Right kidney (tissue), 9 donors: ENCODE measurements at places on chromosomes 5 and 9.

- no peak for DNase-seq
Observed at GRCh38 chr5:180209137-180209581, at the start of gene RASGEF1C. Gene RASGEF1C (minus strand): TSS chr5:180209211. CDS start chr5:180138052, 71,159 bp downstream.

GRCh38 chr5:129591508-129592160, 131.5 kb downstream of the ADAMTS19 start:
- DNase-seq, result no peak

- no peak for DNase-seq
Observed at GRCh38 chr5:96473155-96473554, 40.1 kb upstream of the PCSK1 start.

DNA sequence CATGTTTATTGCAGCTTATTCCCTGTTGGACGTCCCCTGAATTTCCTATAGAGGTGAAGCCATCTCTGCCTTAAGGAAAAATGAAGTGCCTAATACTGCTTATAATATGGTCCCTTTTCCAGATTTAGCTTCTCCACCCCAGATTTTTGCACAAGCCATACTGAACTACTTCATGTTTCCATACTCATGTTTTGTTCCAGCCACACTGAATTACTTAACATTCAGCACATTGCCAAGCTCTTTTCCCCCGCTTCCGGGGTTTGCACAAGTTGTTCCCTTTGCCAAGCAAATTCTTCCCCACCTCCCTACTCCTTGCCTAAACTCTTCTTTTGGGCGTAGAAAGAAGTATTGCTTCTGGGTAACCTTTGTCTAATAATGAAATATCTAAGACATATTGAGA, 1.7 kb upstream of the CNTRL start:
- no peak for DNase-seq

DNA sequence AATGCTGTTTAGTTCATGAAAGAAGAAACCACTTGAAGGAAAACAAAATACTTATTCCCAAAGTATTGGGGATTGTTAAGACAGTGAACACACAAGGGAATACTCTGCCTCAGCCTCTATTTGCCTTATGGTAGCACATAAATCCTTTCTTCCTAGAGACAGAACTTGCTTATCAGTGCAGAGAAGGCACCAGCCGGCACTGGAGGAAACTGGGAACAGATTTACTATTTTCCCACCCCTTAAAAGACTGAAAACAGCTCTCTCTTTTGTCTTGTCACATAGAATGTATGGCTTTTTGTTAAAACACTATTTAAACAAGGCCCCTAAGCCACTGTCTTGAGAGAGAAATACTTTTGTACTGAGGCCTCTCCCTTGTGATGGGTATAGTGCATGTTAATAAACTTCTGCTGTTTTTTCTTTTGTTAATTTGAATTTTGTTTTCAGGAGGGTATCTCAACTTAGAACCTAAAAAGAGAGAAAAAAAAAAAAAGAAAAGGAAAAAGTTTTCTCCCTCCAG, 40.7 kb upstream of the EDIL3 start:
- DNase-seq, result no peak

DNA sequence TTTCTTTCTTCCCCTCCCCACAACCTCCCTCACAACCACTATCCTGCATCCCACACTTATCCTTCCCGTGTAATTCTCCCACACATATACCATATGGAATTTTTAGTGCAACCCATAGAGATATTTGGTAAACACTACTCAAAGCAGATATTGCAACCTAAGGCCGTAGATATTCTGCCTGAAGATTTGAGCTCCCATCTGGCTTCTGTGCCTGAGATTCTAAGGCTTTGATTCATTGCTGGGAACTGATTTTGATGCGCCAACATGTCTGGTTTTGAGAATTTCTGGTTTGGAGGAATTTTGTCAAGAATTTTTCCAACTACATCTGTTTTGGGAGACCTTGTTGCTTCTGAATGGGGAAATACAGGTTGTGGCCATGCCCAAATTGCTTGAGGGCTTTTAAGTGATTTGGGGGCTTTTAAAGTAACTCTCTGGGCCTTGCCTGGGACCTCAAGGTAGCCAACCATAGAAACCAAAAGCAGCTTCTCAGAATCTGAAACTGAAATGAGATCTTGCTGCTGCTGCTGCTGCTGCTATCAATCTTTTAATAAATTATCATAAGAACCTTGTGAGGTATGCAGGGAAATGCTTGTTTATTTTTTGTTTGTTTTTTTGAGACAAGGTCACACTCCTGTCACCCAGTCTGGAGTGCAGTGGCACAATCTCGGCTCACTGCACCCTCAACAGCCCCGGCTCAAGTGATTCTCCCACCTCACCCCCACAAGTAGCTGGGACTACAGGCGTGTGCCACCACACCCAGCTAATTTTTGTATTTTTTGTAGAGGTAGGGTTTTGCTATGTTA, 36.2 kb downstream of the PLAC8L1 start:
- DNase-seq, result no peak

GRCh38 chr5:22651355-22651754, 201.8 kb downstream of the CDH12 start:
- DNase-seq, result no peak

DNA sequence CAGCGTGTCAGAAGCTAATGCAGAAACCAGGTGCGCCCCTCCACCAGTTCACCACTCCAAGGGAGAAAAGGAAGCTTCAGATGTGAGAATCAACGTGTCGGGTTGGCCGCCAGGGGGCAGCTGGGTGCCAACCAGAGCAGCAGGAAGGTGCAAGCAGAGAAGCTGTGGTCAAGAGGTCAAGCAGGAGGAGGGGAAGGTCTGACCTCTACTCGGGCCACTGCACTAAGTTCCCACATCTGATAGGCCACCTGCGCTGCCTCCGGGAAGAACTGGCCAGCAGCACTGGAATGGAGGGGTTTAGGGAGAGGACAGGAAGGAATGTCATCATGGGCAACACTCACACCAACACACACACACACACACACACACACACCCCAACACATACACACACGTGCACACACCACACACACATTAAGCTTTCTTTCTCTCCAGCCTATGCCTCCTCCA, 31.4 kb downstream of the ANXA6 start:
- peak; percentile 65 for DNase-seq

DNA sequence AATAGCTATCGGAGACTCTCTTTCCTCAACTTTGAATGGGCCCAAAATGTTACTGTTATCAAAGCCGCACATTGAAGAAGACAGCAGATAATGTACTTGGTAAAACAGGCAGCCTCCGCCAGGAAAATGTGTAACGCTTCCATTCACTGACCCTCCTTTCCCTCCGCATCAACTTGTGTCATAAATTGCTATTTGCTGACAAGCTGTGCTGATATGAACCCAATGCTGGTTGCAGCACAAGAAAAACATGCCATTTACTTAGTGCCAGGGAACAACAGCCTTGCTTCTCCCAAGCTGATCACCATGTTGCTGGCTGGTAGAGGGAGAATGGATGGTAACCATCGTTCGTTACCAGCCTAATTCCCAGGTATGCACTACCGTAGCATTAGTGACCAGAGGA, 162.6 kb upstream of the PPP1R2B start:
- no peak for DNase-seq

- DNase-seq, result no peak
Observed at GRCh38 chr5:147898875-147899401, 7.4 kb downstream of the C5orf46 start.

GRCh38 chr9:7782400-7783120, 17.0 kb downstream of the DMAC1 start:
- no peak for DNase-seq

DNA sequence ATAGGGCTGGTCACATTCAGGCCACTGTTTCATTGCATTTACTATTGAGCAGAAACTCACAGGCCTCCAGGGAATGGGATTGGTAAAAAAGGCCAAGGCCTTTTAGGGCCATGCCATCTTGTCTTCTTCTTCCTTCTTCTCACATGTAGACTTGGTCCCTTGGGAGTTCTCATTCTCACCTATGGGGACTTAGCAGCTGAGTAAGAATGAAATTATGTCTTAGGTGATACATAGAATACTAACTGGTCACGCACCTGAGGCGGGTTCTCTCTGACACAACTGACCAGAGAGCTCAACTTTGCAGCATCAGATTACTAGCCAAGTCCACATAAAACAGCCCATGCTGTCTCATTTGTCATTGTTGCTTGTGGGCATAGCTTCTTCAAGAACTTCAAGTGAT, 641.8 kb downstream of the EFNA5 start:
- no peak for DNase-seq

DNA sequence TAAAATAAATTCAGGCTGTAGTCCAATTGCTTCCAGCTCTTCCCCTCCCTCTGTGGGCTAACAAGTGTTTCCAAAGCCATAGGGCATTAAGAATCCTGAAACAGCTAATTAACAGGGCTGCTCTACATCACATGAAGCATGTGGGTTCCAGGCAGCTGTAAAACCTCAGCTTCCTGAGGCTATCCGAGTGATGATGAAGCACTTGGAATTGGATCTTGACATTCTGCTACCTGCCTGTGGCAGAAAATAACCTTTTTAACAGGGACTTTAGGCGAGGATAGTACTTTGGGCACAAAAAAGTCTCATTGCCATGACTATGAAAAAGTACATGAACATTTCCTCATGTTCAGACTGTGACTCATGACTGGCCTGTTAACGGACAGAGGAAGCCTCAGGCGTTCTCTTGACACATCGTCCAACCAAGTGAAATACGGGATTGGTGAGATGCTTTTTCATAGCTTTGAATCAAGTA, 107.2 kb downstream of the PDE4D start:
- DNase-seq, result no peak

DNA sequence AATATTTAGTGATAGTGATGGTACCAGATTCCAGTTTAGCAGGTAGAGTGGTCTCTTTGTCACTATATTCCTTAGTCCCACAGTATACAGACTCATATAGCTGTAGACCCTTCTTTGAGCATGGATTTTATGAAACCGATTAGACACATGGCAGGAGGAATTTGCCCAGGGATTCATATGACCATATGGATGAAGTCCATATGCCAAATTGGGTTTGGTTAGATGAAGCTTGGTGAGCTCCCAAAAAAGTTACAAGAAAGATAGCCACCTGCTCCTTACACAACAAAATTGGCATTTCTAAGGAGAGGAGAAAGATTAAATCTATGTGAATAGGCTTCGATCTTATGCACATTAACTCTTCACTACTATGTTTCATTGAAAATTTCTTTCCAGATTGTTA, 211.4 kb downstream of the CWC27 start:
- no peak for DNase-seq

- DNase-seq, result peak; percentile 58
Observed at GRCh38 chr9:38687389-38687842, 32.5 kb downstream of the FAM240B start.

GRCh38 chr9:91340395-91340967, 21.2 kb downstream of the AUH start:
- DNase-seq, result no peak

DNA sequence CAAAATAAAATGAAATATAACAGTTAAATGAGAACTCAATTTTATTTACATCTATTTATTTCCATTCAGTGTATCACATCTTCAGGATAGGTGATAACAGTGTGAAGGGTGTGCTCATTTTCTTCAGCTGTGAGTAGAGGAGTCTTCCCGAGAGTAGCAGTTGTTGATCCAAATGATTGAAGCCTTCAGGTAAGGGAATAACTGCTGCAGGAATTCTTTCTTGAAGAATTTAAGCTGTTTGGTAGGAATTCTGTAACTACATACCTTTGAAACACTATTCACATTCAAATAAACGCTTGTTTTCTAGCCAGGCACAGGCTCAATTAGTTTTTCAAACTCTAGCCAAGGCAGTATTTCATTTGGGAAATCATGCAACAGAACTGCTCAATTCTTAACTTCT, 15.3 kb downstream of the SRP19 start:
- no peak for DNase-seq

DNA sequence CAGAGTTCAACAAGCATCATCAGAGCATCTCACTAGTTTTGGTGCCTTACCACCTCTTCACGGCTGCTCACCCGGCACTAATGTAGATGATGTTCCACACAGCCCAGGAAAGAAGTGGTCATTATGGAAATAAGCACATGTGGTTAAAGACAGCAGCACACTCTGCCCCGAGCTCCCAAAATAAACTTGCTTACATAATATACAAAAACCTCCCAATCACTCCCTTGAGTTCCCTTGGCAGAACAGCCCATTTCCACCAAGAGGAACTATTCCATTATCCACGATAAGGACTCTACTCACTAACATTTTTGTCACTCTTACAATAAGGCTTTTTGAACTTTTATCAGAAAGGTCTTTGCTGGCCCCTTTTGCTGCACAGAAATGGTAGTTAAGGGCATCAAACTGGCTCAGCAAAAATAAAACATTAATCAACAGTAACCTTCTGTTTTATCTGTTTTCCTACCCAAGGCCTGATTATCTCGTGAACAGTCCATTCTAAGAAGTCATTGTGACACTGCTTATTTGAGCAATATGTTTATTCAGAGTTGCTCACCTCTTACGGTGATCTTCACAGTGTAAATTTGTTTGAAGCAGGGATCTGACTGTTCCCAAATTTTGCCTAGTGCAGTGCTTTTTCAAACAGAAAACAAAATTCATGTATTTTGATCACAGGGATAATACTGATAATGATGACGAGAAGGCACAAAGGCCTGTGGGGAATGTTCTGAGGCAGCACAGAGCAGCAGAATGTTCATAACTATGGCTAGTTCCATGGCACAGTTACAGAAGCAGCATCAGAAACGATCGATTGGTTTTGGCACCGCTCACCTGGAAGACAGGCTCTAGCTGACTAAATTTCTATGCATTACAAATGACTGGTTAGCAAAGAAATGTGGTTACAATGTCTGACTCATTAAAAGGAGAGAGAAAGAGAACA, 399.8 kb upstream of the PIK3R1 start:
- no peak for DNase-seq

GRCh38 chr9:116450378-116451139, 236.5 kb upstream of the TRIM32 start:
- no peak for DNase-seq

GRCh38 chr5:163563880-163564279, 58.5 kb downstream of the MAT2B start:
- no peak for DNase-seq

- no peak for DNase-seq
Observed at GRCh38 chr9:114271556-114272510, 51.1 kb upstream of the ORM1 start.

- DNase-seq, result no peak
Observed at GRCh38 chr9:135087489-135087792, at the start of gene OLFM1. Gene OLFM1 (plus strand): TSS chr9:135087668. CDS start chr9:135087990, 322 bp downstream.

DNA sequence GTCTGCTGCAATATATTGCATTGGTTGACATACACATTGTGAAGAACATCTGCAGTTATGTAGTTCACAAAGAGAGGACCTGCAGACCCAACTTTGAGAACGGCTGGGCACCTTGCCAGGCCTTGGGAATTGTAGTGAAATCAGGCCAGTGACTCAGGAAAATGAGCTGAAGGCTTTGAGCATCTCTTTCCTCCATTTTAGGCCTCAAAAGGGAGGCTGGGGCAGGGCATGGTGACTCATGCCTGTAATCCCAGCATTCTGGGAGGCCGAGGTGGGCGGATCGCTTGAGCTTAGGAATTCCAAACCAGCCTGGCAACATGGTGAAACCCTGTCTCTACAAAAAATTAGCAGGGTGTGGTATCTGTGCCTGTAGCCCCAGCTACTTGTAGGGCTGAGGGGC, 1.4 kb upstream of the IPPK start:
- no peak for DNase-seq

GRCh38 chr9:19619221-19619620, 169.6 kb downstream of the SLC24A2 start:
- no peak for DNase-seq

- no peak for DNase-seq
Observed at GRCh38 chr9:80957801-80958200, 731.5 kb downstream of the TLE1 start.

GRCh38 chr5:123358751-123359150, 64.5 kb downstream of the CEP120 start:
- no peak for DNase-seq

GRCh38 chr5:94409440-94409839, 209.0 kb downstream of the KIAA0825 start:
- DNase-seq, result no peak
